Omental fat pad (tissue), 4 donors: ENCODE measurements at places on chromosomes 1 and 21. TPM values are rescaled to one million over a fixed set of nuclear protein-coding genes. Genes with fewer than 3 reads are reported as not detected.

DNA sequence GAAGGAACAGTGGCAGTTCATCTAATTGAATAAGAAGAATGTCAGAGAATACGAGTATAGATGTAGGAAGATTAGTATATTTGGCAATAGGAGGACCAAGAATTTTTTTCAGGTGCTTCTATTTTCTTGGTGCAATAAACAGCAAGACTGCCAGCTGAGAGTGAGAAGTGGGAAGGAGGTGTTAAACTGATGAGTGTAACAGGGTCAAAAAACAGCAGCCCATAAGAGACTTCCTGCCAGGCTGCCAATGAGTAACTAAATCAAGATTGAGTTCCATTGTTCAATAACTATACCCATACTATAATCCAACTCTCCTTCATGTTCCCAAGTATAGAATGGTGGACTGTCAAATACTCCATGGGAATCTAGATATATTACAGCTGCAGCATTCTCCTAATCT is 28.7 kb downstream of the LYST start:
- DNase-seq = no peak

The GUCA2B gene
- total RNA-seq = not detected

DNA sequence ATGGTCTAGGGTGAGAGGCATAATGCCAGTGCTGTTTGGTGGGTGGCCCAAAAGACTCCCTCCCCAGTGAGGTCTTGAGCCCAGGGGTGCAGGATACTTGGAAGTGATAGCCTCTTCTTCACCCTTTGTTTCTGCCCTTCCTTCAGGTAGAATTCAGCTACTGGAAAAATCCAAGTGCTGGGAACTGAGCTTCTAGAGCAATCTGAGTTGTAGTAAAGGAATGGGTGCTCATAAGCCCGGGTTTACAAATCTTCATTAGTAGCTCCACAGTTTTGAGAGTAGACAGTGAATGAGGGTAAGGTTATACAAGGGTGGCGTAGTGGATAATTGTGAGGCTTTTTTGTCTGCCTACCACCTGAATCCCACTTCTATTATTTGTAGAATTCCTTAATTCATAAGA is 29.2 kb upstream of the CD84 start:
- DNase-seq = no peak

The RNF223 gene
- total RNA-seq = not detected

DNA sequence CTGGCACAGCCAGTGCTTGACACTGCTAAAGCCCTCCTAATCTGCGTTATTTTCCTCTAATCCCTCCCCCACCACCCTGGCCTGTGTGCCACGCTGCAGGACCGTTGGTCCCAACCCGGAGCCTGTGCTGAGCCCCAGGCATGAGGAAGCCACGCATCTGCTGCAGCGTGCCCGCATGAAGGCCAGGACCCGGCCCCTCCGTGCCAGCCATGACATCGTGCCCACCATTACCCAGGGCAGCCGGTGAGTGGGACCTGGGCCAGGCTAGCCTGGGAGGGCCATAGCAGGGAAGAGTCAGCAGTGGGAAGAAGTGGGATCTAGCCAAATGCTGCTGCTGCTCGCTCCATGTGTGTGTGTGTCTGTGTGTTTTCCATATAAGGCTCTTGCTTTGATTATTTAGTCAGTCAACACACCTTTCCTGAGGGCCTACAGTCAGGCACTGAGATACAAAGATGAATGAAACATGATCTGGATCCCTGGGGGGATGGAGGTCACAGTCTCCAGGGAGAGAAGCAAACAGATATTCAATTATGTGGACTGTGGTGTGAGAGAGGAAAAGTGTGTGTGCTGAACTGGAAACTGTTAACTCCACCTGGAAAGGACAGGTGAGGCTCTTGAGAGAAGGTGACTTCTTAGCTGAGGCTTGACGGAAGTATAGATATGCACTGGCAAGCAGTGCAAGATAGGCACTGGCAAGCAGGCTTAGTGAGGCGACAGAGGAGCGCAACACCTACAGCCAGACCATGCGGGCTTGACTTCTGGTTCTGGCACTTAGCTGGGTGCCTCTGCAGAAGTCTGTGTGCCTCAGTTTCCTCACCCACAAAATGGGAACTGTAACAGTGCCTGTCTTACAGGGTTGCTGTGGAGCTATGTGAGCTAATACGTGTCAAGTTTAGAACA is 15.9 kb downstream of the KIAA1614 start:
- no peak for DNase-seq

DNA sequence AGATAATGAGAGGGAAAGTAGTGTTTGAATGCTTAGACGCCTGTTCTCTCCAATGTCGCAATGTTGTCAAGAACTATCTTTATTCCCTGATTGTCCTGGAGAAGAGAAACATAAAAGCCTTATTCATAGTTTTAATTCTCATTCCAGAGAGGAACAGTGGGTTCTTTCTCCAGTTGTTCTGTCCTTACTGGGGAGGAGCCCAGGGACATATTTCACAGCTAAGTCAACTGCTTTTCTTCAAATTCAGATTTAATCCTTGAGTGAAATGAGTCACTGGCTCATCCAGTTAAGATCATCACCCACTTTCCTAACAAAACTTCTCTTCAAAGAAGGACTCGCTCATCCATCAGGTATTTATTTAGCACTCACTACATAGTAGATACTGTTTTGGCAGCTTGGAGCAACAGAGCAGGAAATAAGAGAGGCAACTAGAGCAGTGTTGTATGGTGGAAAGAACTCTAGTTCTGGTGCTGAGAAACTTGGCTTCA is 365.7 kb upstream of the USP24 start:
- DNase-seq = no peak

GRCh38 chr1:228058949-228059633 is 23.4 kb upstream of the ARF1 start:
- DNase-seq = no peak

The TTC39A gene
- total RNA-seq = 1.2 TPM

- DNase-seq = peak; percentile 30
Measured at GRCh38 chr1:157170677-157171515, 32.7 kb upstream of the ETV3 start.
